Effector memory CD4-positive, alpha-beta T cell (primary cell): ENCODE measurements at places on chromosomes 2 and 18.

- no peak for DNase-seq
Observed at GRCh38 chr2:40388161-40388560, 63.7 kb downstream of the SLC8A1 start.

DNA sequence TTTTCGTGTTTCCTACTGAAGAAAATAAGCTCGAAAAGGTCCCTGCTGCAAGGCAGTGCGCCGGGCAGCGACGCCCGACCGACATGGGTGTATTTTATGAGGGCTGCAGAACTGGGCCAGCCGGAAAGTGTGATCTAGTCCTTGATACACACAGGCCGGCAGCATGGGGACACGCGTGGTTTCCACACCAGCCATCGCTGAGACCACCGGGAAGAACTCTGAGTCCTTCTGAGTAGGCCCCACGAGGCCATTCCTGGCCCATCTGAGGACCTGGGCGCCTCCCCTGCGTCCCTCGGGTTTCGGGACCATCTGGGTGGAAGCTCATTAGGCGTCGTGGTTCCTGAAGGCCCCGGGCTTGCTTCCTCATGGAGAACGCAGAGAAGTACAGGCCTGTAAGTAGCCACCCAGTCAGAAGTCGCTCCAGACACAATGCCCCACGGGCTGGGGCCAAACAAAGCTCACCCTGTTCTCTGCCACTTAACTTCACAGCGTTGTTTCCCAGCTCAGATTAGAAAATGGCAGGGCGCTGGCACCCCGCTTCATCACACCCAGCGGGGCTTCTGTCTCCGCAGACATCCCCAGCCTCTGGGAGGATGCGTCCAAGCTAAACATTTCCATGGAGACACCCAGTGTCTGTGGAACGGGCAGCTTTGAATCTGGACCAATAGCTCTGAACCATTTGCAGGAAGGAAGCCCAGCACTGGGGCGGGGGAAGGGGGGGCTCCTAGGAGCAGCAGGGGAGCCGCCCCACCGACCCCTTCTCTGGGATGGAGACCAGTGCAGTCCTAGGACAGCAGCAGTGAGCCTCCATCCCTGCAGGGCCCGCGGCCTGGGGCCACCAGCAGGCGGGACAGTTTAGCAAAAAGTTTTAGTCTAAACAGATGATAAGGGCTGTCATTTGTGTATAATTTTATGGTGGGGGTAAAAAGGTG is 2.4 kb downstream of the NFATC1 start:
- DNase-seq = no peak

DNA sequence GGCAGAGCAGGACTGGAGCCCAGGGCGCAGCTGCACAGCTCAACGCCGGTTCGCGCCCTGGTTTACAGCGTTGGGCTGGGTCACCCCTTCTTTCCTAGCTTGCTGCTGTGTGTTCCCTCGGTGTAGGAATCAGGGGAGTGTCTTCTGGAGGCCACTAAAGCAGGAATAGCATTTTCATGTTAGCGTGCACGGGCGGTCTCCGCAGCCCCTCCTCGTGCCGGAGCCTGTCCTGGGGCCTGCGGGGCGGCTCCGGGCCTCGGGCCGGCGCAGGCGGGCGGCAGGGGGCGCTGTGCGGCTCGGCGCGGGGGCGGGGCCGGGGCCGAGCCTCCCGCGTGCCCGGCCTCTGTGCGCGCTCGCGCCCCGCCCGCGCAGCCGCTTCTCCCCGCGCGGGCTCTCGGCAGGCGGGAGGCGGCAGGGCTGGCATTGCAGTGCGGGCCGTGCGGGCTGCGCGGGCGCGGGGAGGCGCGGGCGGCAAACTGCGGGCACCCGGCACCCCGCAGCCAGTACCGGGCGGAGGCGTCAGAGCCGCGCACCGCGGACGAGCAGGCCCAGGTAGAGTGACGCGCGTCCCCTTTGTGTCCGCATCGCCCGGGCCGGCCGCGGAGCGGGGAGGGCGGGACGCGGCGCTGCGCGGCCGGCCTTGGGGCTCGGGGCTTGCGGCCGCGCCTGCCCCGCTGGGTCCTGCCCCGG is at the start of gene RNF144A:
RNF144A (plus strand) TSS at position 342 of the 690 bp plus-strand sequence. CDS start 79,515 bp downstream, outside the sequence.
- peak; percentile 44 for DNase-seq

DNA sequence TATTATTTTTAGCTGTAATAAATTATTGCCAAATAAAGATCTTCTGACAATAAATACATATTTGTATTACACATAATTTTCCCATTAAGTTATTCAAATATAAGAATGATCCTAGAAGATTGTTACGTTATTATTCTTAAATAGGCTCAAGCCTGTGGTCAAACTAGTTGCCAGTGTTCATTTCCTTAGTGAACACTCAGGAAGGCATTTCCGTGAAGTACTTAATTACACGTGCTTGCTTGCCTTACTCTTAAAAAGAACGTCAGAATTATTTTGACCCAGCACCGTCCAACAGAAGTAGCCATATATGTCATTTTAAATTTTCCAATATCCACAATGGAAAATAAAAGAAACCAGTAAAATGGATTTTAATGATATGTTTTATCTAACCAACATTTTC is 249.8 kb downstream of the TXNL1 start:
- no peak for DNase-seq

DNA sequence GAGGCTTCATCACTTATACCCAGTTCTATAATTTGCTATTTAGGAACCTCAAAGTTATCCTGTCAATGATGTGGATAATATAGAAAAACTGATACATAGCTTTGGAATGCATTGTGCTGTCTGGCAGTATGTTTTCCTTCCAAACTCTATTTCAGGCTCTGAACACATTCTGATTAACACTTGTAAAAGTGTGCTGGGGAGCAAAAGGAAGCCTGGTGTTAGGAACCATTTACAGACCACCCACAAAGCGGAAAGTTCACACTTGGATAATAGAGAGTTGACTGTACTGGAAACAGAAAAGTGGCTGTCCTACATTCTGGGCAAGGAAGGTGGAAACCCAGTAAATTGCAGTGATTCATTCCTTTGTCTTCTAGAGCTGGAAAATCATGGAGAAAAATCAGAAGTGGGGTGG is 114.5 kb upstream of the ZFP36L2 start:
- DNase-seq = no peak

DNA sequence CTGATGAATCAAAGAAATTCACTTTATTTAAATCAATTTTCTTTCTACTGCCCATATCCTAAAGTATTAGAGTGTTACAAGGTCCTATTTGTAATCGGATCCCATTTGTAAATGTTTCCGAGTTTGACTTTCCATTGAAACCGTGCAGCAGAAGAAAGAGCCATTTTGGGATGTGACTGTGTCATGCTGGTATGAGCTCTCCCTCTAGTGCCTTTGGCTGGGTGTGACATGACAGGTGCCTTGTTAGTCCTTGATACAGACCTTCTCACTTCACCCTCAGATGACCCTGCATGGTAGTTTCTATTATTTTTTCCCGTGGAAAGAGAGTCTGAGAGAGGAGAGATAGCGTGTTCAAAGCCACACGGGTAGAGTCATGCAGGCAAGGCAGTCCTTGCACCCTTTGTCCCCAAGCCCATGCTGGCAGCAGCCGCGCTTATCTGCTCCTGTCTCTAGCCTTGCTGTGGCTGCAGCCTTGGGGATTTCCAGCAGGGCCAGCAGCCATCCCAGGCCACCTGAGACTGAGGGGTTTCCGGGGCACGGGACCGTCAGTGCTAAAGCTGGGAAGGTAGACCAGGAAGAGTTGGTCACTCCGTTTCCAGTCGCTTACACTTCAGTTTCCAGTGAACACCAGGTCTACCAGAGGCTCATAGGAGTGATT is 21.4 kb downstream of the CHMP1B start:
- no peak for DNase-seq

DNA sequence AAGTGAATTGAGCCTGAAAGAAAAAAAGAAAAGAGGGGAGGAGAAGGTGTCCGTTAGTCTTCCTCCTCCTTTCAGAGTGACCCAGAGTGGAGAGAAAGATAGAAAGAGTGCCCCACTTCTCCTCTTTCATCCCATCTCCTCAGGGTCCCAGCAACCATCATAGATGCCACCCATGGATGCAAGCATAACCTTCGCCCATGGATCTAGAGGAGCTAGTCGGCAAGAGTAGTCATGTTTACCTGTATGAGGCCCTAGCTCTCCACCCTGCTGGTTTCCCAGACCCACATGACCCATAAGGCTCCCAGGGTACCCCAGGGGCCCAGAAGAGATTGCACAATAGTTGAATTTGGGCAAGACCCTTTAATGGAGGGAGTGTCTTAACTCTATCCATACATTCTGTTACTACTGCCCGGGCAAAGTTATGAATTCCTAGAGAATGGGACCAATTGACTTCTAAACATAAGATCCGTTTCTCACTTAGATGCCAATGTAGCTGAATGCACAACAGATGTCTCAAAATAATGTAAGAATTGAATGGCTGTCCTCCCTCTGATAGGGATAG is 56.1 kb upstream of the CDCA7 start:
- DNase-seq = no peak

GRCh38 chr2:68258851-68259250 is 6.5 kb upstream of the PPP3R1 start:
- DNase-seq = no peak

- no peak for DNase-seq
Observed at GRCh38 chr2:240252191-240252871, 111.9 kb upstream of the OTOS start.

GRCh38 chr2:116733699-116734098 is 1080.8 kb upstream of the DDX18 start:
- DNase-seq = no peak

- DNase-seq = no peak
Observed at GRCh38 chr18:43277164-43277600, at the start of gene SYT4. TSS of gene SYT4 (minus strand) at chr18:43277490. CDS start at chr18:43277281, 209 bp downstream.
